ENCODE measurements at places on chromosomes 16 and 17. TPM values are rescaled to one million over a fixed set of nuclear protein-coding genes. Genes with fewer than 3 reads are reported as not detected.

Gene ARL16
- 17.8 TPM for total RNA-seq

Gene MAP2K6
- 0.37 TPM for total RNA-seq

Gene SLC25A11
- total RNA-seq, result 63.0 TPM

Gene CD7
- total RNA-seq, result not detected

Gene ITGB4
- total RNA-seq, result 0.30 TPM

All from smooth muscle cell of the umbilical artery (primary cell).